ENCODE measurements at places on chromosomes 12 and 14.

DNA sequence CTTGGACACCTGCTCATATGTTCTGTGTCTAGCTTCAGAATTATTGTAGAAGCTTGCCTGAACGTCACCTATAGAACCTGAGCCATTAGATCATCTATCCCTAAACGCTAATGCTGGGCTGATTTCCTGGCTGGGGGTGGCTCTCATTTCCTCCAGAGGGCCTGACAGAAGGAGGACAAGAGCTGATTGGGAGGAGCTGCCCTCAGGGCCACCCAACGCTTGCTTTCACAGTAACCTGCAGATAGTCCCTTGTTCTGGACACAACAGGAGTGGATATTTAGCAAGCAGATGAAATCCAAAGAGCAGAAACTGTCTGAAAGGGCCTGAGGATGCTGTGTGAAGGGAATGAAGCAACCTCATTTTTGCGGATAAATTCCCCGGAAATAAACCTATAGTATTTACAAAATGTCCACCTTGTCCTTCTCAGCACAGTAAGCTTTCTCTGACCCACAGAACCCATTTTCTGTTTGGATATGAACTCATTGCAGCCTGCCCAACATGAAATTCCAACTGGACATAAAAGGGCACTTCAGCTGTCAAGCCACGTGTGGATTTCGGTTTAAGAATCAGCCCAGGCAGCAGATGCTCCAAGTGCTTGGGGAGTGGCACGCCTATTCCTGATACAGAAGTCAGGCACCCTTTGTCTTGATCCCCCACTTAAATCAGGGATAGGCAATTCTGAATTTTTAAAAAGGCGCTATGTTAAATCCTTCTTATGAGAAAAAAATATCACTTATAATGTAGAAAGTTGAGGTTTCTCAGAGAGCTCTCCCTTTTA lies 32.8 kb upstream of the TUBA1C start:
- no peak for DNase-seq

DNA sequence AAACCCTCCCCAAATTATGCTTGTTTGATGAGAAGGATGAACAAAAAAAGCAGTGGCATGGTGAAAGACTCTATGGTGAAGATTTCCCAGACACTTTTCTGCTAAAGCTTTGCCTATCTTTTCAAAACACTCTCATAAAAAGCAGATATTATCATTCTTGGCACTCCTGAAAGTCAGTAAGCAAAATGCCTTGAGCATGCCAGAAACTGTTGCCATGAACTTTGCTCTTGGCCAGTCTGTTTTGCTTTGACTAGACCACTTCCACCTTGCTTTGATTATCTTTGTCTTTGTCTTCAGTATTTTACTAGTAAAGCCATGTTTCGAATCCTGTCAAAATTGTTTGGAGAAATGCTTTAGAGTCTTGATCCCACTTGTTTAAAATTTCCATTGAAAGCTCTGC lies 110.4 kb downstream of the CNTN1 start:
- no peak for DNase-seq

- DNase-seq = no peak
Measured at GRCh38 chr12:57162553-57163125, 15.2 kb upstream of the LRP1-AS start.

GRCh38 chr12:108570743-108571608 lies 8.6 kb downstream of the ISCU start:
- peak; percentile 65 for DNase-seq

GRCh38 chr12:94228488-94228907 lies 80.1 kb downstream of the PLXNC1 start:
- no peak for DNase-seq

- DNase-seq = no peak
Measured at GRCh38 chr12:104694711-104695110, 238.0 kb downstream of the CHST11 start.

GRCh38 chr12:65830305-65830704 lies 6.0 kb downstream of the HMGA2 start:
- no peak for DNase-seq

- DNase-seq = no peak
Measured at GRCh38 chr12:98744680-98745079, 99.6 kb downstream of the APAF1 start.

GRCh38 chr12:131829791-131830334 lies 1.7 kb downstream of the MMP17 start:
- DNase-seq = no peak

- no peak for DNase-seq
Measured at GRCh38 chr12:113408756-113409298, 5.1 kb upstream of the SDS start.

DNA sequence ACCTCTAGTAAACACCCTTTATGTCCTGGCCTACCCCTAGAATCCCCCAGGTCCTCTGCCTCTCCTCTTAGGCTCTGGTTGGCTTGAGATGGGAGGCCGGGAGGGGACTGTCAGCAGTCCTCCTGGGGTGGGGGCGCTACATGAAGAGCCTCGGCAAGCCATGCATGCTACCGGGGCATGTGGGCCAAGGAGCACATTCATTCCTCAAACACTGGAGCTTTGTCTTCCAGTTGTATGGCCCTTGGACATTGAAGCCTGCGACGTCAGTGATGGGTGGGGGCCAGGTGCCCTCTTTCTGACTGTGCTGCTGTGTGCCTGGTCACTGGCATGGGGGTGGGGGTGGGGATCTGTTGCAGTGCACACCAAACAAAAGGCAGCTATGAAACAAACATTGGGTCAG lies 15.8 kb upstream of the CELA1 start:
- no peak for DNase-seq

DNA sequence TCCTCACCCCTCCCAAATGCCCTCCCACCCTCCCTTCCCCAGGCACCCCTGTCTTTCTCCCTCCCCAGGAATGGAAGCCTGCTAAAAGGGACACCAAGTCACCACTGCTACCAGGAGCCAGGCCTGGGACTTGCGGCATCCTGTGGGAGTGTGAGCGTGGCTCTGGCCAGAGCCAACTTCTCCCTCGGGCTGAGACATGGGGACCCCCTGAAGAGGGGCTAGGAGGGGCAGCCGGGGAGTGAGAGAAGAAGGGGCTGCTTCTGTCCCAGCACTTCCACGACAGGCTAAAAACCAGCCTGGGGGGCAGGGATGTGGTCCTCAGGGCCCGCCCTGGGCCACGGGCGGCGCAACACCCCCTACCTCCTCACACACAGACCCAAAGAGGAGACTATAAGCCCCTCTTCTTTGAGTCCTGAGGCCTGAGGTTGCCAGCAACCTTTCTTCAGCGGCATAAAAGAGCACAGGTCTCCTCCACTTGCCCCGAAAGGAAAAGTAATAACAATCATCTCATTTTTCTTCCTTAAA lies 278.9 kb downstream of the DPF3 start:
- DNase-seq = no peak

- no peak for DNase-seq
Measured at GRCh38 chr12:122988036-122988435, 7.6 kb downstream of the ARL6IP4 start.

DNA sequence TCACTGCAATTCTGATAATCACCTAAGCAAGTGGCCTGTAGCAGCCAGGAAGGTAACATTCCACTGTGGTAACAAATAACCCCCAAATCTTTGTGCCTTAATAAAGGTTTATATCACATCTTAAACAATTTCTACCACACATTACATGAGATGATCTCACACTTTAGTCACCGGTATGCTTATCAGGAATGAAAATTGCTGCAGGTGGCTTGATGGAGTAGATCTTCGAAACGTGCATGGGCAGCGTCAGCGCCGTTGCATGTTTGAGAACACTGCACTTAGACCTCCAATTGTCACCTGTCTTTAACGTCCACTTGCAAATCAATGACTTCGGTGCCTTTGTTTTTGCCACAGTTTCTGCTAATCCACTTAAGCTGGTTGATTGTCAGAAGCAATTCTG lies 477.4 kb downstream of the VRK1 start:
- DNase-seq = no peak

- DNase-seq = no peak
Measured at GRCh38 chr12:19855851-19856250, 416.6 kb downstream of the AEBP2 start.

Measured in Jurkat, Clone E6-1 (cell line).